ENCODE measurements at places on chromosomes 6 and 20.

GRCh38 chr6:8803181-8803760, 367.9 kb upstream of the SLC35B3 start:
- DNase-seq: peak; percentile 15

GRCh38 chr6:120786256-120786655, 548.0 kb downstream of the TBC1D32 start:
- no peak for DNase-seq

GRCh38 chr6:119096721-119097565, 18.5 kb upstream of the FAM184A start:
- peak; percentile 10 for DNase-seq

GRCh38 chr6:38157905-38158304, 338.4 kb downstream of the ZFAND3 start:
- no peak for DNase-seq

GRCh38 chr20:52275181-52275691, 83.7 kb upstream of the ZFP64 start:
- DNase-seq: peak; percentile 2

DNA sequence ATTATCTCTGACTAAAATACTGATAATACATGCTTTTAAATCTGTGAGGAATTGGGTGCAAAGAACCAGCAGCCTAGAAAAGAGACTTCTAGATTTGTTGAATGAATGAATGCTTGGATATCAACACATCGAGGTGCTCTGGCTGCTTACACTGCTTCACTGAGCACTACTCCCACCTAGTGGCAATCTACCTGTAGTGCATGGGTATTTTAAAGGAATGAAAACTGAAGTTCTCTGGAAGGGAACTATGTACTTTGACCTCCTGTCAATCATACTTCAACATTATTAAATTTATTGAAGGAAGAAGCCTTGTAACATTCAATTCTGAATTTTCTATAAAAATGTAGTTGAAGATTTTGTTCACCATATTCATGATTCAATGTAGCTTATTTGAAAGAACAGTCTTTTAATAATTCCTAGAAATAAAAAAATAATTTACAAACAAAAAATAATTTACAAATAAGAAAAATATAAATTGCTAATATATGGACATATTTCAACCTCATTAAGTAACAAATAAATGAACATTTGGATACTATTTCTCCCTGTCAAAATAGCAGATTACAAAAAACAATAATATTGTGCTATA, 111.2 kb upstream of the MMS22L start:
- peak; percentile 80 for DNase-seq

DNA sequence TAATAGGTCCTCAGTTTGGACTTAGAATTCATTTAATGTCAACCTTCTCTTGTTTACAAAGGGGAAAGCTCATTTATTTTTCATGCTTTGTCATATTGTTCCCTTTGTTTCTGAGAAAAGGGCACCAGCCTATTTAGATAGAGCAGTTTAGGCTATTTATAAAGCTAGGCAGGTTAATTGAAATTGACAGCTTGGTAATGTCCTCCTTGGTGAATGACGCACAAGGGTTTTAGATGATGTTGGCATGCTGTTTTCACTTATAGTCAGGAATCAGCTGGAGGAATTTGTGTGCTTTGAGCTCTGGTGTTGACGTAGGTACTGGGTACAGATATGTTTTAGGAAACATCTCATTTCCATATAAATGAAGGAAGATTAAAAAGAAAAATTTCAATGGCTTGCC, 45.2 kb downstream of the BCKDHB start:
- DNase-seq: peak; percentile 52

GRCh38 chr20:13046409-13046808, 37.6 kb downstream of the SPTLC3 start:
- no peak for DNase-seq

DNA sequence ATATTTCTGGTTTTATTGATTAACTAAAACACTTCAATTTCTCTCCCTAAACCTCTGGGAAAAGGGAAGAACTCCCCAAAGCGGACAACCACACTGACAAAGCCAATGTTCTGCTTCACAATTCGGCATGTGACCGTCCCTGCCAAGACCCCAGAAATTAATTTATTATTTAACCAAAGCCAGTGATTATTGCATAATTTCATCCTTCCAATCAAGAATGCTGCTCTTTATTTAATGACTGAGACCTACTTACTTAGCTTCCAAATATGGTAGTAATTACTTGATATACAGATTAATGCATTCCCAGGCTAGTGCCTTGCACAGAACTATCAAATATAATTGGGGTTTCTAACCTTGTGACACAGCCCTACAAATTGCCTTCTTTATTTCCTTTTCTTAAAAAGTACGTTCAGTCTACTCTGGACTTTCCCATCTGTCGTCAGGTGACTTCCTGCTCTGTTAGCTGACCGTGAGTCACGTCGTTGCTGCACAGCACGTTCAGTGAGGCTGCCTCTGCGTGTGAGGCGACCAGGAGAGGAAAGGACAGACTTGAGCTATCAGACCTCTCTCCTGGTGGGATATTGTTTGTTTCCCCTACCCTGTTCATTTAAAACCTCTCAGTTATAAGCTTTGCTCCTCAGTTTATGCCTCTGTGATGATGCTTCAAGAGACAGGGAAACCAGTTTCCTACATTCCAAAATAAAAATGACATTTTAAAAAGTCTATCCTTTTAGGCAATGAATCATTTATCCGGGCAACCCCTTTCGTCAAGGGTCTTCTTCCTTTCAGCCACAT, 55.7 kb upstream of the TNFAIP3 start:
- DNase-seq: peak; percentile 82

DNA sequence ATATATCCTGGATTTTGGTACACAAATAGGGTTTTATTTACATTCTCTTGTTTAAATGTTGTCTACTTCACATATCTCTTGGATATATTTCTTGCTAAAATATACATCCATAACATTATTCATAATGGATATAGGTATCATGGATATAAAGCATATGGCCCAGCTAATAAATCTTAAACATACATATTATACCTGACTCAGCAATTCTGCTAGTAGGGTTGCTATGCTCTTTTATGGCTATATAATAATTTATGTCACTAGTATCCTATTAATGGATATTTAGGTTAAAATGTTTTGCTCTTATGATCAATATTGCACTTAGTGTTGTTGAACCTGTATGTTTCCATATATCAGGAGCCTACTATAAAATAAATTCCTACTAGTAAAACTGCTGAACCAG, 375.5 kb downstream of the LMBRD1 start:
- DNase-seq: no peak

GRCh38 chr6:78962448-78962847, 95.1 kb downstream of the IRAK1BP1 start:
- DNase-seq: no peak

GRCh38 chr20:25313593-25313992, 65.7 kb downstream of the PYGB start:
- no peak for DNase-seq

GRCh38 chr6:96276856-96277255, 244.8 kb upstream of the UFL1 start:
- no peak for DNase-seq

- DNase-seq: no peak
Observed at GRCh38 chr20:37207171-37207570, 27.8 kb upstream of the MROH8 start.

DNA sequence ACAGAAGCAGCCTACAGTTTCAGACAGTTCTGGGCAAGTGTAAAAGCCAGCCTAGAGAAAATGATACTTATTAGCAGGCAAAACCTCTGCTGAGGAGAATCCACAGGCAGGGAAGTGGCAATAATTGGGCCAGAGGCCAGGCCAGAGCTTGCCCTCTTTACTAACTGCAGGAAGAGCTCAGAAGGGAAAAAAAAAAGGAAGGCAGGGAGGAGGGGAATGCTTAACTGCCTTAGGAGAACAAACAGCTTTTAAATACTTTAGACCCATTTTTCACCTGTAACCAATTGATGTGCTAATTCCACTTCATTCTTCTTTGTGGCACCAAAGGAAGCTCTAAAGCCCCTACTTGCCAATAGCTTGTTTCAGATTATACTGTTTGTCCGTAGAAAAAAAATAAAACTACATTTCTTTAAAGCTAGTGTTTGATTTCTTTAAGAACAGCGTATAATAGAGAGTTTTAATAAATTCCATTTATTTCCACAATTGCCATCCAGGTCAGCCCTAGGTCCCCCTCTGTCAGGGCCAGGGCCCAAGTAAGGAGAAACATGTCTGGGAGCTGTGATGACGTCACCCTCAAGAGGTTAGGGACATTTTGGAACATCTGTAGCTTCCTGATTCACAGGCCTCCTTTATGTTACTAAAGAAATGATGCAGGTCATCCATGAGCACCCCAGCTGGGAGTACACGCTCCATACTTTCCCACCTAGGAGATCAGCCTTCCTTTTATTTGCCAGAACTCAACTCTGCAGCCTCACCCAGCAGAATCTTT, 384.3 kb downstream of the CDC5L start:
- no peak for DNase-seq

DNA sequence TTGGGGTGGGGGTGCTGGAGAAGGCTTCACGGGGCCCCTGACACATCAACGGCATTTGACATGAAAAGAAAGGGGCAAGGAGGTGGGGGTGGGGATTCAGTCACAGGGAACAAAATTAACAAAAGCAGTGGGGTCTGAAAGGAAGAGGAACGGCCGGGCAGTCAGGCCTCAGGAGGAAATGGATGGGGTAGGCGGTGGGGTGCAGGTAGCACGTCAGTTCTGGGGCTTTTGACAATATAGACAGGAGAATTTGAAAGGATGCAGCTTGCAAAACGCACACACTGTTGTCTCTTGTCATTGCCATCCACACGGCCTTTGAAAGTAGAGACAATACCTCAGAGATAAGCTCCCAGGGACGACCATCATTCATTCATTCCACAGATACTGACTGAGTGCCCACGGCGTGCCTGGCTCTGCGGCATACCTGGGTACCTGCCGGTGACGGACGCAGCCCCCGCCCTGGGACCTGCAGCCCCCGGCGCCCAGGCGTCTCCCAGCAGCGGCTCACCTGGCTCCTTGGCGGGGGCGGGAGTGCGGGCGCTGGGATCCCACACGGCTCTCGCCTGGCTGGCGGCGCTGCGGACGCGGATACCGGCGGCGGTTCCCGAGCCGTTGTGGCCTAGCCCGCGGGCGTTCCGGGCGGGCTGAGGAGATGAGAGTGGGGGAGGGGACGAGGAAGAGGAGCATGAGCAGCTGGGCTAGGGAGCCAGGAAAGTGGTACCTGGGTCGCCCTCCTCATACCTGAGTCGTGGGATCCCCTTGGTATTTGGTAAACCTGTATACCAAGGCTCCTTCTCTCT, at the start of gene SLC26A8:
SLC26A8 (minus strand) TSS at position 646 of the 800 bp plus-strand sequence. CDS start 4,934 bp downstream, outside the sequence.
- DNase-seq: peak; percentile 72

GRCh38 chr6:43391440-43392031, 22.1 kb upstream of the ZNF318 start:
- DNase-seq: no peak

GRCh38 chr20:54065601-54066038, 4.8 kb downstream of the BCAS1 start:
- no peak for DNase-seq
